ENCODE measurements at places on chromosomes 7 and 10.

DNA sequence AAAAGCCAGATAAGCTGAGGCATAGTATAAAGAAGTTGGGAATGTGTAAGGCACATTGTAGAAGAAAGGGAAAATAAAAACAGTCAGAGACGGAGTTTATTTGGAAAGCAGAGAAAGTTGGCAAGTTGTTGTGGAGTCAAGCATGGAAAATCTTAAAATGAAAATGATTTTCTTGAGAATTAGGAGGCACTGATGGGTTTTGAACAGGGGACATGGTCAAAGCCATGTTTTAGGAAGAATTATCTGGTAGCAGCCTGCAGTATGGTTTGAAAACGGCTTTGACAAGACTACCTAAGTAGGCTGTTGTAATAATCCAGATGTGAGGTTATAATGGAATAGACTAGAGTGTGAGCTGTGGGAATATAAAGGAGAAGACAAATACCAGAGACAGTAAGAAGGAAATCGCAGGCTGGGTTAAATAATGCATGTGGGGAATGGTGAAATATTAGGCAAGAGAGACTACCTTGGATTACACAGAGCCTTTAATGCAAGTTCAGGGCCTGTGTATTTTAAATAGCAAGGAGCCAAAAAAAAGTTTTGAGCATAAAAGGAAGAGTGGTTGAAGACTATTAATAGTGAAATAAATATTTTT lies 130.4 kb upstream of the MEOX2 start:
- no peak for DNase-seq

GRCh38 chr10:92734301-92734700 lies 44.5 kb downstream of the HHEX start:
- no peak for DNase-seq

DNA sequence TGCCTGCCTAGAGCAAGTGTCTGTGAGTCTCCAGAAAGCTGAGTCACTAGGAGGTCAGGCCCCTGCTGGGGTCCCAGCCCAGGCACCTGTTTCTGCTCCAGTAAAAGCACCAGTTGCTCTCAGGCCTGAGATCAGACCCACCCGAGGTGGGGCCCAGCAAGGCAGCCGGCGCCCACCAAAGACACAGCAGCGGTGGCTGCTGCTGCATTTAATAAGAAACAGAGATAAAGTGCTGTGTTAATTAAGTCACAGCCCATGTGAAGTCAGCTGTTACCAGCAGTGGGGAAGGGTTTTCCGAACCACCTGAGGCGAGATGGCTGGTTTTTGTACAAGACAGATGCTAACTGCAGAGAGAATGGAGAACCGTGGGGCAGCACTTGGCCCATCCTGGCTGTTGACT lies 12.1 kb upstream of the LRRC18 start:
- DNase-seq = no peak

GRCh38 chr10:16843252-16843870 lies 26.1 kb upstream of the RSU1 start:
- no peak for DNase-seq
